Activated CD4-positive, alpha-beta memory T cell treated with anti-CD3 and anti-CD28 coated beads, Interleukin-2, amount 10 ng/mL, durations not matched to agents 7 days and 5 days (primary cell): ENCODE measurements at places on chromosomes 16 and 17.
A peak's percentile ranks its signal among the peaks of the same experiment; 100 is the strongest.

GRCh38 chr16:89334050-89334449, 116.5 kb downstream of the ZNF778 start:
- no peak overlapping the region for H3K27ac ChIP-seq
- peaks cover 68% of the 10 kb centered on the region for H3K4me1 ChIP-seq
- peaks cover 4% of the 10 kb centered on the region for H3K36me3 ChIP-seq
- H3K27me3 ChIP-seq, result no peaks in the 10 kb centered on the region

DNA sequence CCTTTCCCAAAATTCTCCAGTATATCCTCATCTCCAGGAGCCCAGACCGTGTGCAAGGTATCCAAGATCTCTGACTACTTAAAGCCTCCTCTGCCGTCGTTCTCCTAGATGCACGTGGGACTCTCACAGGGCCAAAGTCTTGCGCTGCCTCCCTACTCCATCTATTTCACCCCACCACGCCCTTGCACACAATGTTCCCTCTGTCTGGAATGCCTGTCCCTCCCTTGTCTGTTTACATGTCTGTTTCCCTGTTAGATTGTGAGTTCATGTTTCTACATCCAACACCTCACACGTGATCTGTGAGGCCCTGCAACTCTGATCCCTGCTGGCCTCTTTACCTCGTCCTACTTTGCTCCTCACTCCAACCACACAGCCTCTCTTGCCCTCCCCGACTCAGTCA, 4.9 kb upstream of the FZD2 start:
- H3K27ac ChIP-seq, result no peak overlapping the region
- no peak overlapping the region for H3K4me3 ChIP-seq
- H3K27me3 ChIP-seq, result peaks cover 51% of the 10 kb centered on the region
- H3K36me3 ChIP-seq, result no peaks in the 10 kb centered on the region
- peaks cover 14% of the 10 kb centered on the region for H3K4me1 ChIP-seq
- DNase-seq, result no peak

GRCh38 chr16:72876981-72877373, 171.0 kb downstream of the ZFHX3 start:
- H3K27ac ChIP-seq, result no peak overlapping the region
- H3K27me3 ChIP-seq, result no peaks in the 10 kb centered on the region
- DNase-seq, result no peak
- no peaks in the 10 kb centered on the region for H3K36me3 ChIP-seq

DNA sequence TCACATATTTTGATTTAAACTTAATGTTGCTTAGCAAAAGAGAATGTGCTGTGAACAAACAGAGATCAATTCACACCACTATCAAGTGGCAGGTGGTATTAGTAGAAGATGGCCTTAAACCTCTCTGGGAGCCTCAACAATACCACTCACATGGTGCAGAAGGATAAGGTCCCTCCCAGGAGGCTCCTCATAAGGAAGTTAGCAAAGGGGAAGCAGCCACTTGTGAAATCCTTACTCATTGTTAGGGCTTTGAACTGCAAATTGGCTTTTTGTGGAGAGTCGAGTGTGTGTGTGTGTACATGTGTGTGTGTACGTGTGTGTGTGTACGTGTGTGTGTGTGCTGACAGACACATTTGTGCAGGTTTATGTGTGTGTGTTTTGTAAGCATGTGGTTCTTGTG, 48.9 kb upstream of the ASIC2 start:
- H3K4me3 ChIP-seq, result no peak overlapping the region
- H3K27ac ChIP-seq, result no peak overlapping the region
- DNase-seq, result no peak
- H3K4me1 ChIP-seq, result no peaks in the 10 kb centered on the region
- peaks cover 1% of the 10 kb centered on the region for H3K27me3 ChIP-seq

DNA sequence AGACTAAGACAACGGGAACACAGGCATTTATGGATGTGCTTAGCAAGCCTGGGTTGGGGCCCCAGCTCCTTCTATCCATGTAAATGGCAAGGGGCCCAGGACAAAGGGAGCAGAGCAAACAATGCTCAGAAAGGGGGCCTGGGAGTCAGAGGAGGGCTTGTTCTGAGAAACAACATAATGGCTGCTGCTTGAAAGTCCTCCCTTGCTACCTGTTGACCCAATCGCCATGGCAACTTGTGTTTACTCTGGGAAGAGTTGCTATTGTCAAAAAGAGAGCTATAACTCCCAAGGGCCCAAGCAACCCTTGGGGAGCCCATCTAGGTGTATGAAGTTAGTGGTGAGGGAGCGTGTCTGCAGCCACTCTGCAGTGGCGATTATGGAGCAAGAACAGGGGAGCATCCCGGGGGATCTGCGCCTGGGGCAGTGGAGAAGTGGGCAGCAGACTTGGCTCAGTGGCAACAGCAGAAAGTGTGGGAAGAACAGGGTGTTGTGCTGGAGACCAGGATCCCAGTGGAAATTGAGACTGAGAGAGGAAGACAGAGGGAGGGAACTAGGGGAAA, 118.7 kb upstream of the NLRP1 start:
- no peak overlapping the region for H3K4me3 ChIP-seq
- no peak overlapping the region for H3K27ac ChIP-seq
- H3K27me3 ChIP-seq, result peaks cover 13% of the 10 kb centered on the region
- H3K36me3 ChIP-seq, result no peaks in the 10 kb centered on the region

GRCh38 chr17:60909405-60909804, 231.8 kb downstream of the BCAS3 start:
- H3K27me3 ChIP-seq, result no peaks in the 10 kb centered on the region
- H3K36me3 ChIP-seq, result no peaks in the 10 kb centered on the region
- no peaks in the 10 kb centered on the region for H3K4me1 ChIP-seq
- no peak for DNase-seq
- H3K4me3 ChIP-seq, result no peak overlapping the region
- no peak overlapping the region for H3K27ac ChIP-seq

GRCh38 chr16:28205117-28205899, 6.5 kb downstream of the XPO6 start:
- H3K4me3 ChIP-seq, result no peak overlapping the region
- no peaks in the 10 kb centered on the region for H3K27me3 ChIP-seq
- DNase-seq, result no peak
- H3K36me3 ChIP-seq, result peaks cover 46% of the 10 kb centered on the region
- no peak overlapping the region for H3K27ac ChIP-seq
- H3K4me1 ChIP-seq, result peaks cover 45% of the 10 kb centered on the region

GRCh38 chr17:43983515-43984411, 20.7 kb upstream of the NAGS start:
- peak; percentile 21 for DNase-seq
- H3K27ac ChIP-seq, result no peak overlapping the region
- peaks cover 20% of the 10 kb centered on the region for H3K4me1 ChIP-seq
- peaks cover 64% of the 10 kb centered on the region for H3K27me3 ChIP-seq
- H3K4me3 ChIP-seq, result no peak overlapping the region

DNA sequence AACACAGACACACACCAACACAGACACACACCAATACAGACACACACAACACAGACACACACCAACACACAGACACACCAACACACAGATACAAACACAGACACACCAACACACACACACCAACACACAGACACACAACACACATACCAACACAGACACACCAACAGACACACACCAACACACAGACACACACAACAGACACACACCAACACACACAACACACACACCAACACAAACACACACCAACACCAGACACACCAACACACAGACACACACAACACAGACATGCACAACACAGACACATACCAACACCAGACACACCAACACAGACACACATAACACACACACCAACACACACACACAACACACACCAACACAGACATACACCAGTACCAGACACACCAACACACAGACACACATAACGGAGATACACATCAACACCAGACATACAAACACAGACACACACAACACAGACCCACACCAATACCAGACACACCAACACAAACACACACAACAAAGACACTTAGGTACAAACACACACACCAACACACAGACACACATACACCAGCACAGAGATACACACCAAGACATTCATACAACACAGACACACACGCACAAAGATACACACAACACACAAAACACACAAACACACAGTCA, 2.2 kb downstream of the CDRT4 start:
- H3K4me1 ChIP-seq, result no peaks in the 10 kb centered on the region
- H3K27me3 ChIP-seq, result no peaks in the 10 kb centered on the region
- no peaks in the 10 kb centered on the region for H3K36me3 ChIP-seq
- no peak overlapping the region for H3K27ac ChIP-seq
- no peak for DNase-seq
- H3K4me3 ChIP-seq, result no peak overlapping the region

DNA sequence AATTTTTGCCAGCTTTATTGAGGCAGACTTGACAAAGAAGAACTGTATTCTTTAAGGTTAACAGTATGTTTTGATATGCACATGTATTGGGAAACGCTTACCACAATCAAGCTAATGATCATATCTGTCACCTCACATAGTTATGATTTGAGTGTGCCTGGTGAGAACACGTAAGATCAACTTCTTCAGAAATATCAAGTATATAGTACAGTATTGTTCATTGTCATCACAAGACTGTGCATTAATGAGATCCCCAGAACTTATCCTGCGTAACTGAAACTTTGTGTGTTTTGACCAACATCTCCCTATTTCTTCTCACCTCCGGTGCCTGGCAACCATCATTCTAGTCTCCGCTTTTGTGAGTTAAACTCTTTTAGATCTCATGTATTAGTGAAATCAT, 756.4 kb upstream of the EEF2KMT start:
- H3K27me3 ChIP-seq, result no peaks in the 10 kb centered on the region
- no peak overlapping the region for H3K27ac ChIP-seq
- no peaks in the 10 kb centered on the region for H3K36me3 ChIP-seq
- DNase-seq, result no peak

DNA sequence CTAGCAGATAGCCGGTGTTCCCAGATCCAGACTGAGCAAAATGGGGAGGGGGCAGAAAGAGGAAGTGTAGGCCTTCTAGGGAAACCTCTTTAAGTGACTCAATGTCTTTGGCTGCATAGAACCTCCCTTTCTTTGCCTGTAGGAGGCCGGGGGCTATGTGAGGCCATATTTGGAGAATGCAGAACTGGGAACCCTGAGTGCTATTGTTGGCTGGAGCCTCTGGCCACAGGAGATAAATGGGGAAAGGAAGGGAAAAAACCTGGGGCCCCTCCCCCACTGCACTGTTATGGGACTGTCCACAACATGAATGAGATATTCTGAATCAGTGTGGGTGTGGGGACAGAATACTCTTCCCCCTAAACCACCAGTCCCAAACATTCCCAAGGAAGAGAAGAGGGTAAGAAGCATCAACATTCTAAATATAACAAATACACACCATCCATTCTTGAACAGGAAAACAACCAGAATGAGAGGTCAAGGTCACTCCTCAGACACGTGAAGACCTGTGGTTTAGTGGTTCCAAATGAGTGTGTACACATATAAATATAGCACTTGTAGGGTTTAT, 2.4 kb downstream of the VPS25 start:
- H3K36me3 ChIP-seq, result peaks cover 53% of the 10 kb centered on the region
- no peak overlapping the region for H3K27ac ChIP-seq
- peaks cover 40% of the 10 kb centered on the region for H3K4me1 ChIP-seq
- H3K4me3 ChIP-seq, result no peak overlapping the region
- no peak for DNase-seq

DNA sequence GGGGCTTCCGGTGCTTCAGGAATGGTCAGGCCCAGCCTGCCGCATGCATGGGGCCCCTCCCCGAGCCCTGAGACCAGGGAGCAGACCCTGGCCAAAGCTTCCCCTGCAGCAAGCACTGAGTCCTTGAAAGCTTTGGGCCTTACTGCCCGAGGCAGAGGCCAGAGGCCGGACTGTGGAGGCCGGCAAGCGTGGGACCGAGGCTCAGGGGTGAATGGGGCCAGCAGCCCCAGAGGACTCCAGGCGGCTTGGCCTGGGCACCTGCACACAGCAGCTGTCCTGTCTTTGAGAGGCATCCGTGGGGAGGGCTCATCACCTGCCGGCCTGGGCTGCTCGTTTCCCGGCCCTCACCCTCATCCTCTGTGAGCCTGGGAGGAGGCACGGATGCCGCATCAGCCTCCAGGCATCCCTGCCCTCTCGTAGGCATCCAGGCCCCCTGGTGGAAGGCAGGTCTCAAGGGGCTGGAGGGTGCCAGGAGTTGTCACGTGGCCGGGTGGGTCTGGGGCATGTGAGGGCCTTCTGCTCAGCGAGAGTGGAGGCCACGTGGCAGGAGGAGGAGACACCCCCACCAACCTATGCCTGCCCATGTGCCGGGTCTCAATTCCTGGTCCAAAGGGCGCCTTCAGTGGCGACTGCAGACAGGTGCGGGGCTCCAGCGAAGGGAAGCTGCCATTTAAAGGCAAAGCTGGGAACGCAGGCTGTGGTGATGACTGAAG, 31.4 kb downstream of the CACNA1H start:
- DNase-seq, result no peak
- no peak overlapping the region for H3K27ac ChIP-seq
- H3K4me3 ChIP-seq, result no peak overlapping the region
- H3K4me1 ChIP-seq, result no peaks in the 10 kb centered on the region
- no peaks in the 10 kb centered on the region for H3K27me3 ChIP-seq
- no peaks in the 10 kb centered on the region for H3K36me3 ChIP-seq

- no peak for DNase-seq
- H3K27ac ChIP-seq, result no peak overlapping the region
- H3K4me3 ChIP-seq, result no peak overlapping the region
- peaks cover 27% of the 10 kb centered on the region for H3K4me1 ChIP-seq
- H3K36me3 ChIP-seq, result peaks cover 19% of the 10 kb centered on the region
These were observed 3.8 kb downstream of the G6PC3 start for GRCh38 chr17:44074231-44074910.

DNA sequence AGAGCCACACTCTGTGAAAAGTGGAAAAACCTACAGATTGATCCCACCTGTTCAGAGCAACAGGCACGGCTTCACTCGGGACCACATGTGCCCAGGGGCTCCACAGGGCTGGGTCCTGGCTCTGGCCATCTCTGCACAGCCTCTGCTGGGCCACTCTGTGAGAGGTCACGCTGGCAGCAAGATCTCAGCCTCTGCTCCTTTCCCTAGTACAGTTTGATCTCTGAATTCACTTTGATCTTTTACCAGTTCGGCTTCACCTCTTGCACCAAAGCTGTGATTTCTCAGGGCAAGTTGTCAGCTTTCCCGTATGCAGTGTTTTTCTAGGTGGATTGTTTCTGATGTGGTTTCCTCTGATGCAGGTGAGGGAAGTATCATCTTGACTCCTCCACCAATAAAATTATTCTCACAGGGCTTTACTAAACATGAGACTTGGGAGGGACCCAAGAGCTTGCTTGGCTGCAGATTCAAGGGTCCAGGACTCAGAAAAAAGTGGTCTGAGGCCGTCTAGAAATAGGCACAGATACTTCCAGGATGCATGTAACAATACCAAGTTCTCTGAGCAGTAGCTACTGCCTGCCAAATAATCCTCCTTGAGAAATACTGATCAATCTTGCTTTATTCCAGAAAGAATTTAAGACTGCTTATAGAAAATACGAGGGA, 24.0 kb upstream of the ALDH3A1 start:
- H3K27me3 ChIP-seq, result no peaks in the 10 kb centered on the region
- no peak for DNase-seq
- peaks cover 36% of the 10 kb centered on the region for H3K4me1 ChIP-seq
- peak overlapping the region; percentile 11 for H3K27ac ChIP-seq
- no peak overlapping the region for H3K4me3 ChIP-seq

- peak overlapping the region; percentile 92 for H3K4me3 ChIP-seq
- H3K36me3 ChIP-seq, result peaks cover 3% of the 10 kb centered on the region
- H3K4me1 ChIP-seq, result peaks cover 14% of the 10 kb centered on the region
These were observed 718 bp downstream of the SAT2 start for GRCh38 chr17:7626956-7627249.

- no peaks in the 10 kb centered on the region for H3K27me3 ChIP-seq
- H3K27ac ChIP-seq, result peak overlapping the region; percentile 77
- no peak overlapping the region for H3K4me3 ChIP-seq
- H3K36me3 ChIP-seq, result peaks cover 16% of the 10 kb centered on the region
- H3K4me1 ChIP-seq, result peaks cover 48% of the 10 kb centered on the region
These were observed 3.7 kb upstream of the TACO1 start for GRCh38 chr17:63596856-63597586.
